T-cell (primary cell): ENCODE measurements at places on chromosomes 13 and 19.

GRCh38 chr19:1862068-1862423 is 1.3 kb downstream of the KLF16 start:
- DNase-seq = no peak

GRCh38 chr19:16894080-16894479 is 5.3 kb downstream of the F2RL3 start:
- DNase-seq = no peak

- peak; percentile 53 for DNase-seq
Measured at GRCh38 chr19:41595258-41595889, 19.4 kb downstream of the CEACAM21 start.

DNA sequence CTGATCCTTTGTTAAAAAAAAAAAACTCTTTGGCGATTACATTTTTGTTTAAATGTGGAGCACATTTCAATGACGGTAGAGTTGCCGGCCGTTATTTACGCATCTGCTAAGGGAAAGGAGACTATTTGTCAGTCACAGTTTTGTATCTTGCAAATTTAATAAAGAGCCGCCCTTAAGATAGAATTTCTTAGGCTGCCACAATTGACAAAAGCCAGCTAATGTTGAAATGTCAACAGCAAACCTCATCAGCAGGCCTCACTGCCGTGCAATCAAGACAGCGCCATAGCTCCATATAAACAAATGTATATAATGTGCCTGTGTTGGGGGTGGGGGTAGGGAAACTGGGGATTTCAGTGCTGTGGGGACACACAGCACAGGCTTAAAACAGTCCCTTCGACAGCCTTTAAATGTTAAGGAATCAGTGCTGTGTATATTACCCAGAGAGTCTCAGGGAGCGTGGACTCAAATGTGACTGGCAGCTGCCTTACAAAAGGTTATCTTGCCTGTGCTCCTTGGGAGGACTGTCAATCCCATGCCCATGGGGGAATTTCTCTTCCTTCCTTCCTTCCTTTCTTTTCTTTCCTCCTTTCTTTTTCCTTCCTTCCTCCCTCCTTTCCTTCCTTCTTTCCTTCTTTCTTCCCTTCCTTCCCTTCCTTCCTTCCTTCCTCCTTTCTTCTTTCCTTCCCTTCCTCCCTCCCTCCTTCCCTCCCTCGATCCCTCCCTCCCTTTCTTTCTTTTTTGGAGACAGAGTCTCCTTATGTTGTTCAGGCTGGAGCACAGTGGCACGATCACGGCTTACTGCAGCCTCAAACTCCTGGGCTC is 108.0 kb downstream of the URI1 start:
- DNase-seq = no peak

DNA sequence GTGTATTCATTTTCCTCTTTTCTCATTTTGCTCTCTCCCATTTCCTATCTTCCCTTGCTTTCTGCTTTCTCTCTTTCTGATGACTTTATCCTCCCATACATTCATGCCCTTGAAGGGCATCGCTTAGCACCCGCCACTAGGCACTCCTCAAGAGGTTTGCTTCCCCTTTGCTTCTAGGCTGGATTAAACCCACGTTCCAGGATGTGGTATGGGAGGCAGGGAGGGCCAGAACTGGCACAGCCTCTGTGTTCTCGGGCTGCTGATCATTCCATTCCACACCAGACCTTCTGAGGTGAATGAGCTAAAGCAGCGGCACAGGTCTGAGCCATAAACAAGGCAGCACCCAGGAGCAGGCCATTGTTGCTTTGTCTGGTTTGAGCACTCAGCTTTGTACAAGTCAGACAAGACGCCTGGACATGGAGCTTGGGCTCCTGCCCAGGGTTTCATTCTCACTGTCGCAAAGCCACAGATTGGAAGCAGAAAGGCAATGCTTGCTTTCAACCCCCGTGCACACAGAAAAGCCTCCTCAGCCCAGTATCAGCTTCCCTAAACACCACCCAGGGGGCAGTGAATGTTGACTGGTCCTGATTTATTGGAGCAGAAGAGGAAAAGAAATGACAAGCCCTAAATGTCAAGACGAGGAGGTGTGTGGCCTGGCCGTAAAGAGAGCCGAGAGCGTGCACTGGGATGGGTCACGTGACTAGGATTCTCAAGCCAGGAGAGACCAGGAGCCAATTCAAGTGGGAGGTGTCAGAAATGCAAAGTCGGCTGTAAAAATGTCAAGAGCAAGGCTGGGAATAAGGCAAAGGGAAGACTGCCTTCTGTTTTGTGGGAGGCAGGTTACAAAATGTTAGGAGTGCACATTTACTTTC is 218.0 kb upstream of the SERP2 start:
- no peak for DNase-seq

DNA sequence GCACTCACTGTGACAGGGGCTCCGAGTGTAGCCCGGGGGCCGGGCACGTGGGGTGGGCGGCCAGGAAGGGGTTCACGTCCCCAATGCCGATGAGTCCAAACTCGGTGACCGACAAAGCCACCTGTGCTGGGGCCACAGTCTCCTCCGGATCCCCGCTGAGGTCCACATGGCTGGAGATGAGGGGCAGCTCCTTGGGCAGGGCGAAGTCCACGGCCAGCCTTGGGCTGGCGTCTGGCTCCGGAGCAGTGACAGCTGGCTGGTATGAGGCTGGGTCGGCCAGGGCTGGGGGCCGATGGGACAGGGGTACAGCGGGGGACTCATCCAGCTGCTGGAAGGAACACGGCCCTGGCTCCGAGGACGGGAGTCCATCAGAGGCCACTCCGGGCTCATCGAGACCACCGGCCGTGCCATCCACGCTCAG is 15.9 kb upstream of the PLPP2 start:
- no peak for DNase-seq

DNA sequence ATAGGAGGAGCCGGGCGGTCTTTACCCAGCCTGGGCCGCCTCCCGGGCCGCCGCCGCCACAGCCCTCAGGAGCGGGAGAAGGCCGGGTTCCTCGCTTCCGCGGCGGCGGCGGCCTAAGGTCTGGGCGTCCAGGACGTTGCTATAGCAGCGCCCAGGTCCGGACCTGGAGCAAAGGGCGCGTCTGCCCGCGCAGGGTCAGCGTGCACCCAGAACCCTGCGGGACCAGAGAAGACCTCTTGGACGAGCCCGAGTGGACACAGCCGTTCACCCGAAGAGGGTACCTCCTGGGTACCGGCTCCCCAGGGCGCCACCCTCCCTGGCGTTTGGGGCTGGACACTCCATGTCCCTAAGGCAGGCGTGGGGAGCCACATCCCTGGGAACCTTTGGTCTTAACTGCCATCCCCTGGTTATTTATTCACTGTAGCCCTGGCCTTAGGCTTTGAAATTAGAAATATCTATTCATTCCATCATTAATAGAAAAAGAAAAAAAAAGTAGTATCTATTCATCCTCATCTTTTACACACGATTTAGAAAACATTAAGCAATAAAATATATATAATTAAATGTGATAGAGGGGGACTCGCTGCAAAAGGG is 2.4 kb downstream of the DZIP1 start:
- no peak for DNase-seq

DNA sequence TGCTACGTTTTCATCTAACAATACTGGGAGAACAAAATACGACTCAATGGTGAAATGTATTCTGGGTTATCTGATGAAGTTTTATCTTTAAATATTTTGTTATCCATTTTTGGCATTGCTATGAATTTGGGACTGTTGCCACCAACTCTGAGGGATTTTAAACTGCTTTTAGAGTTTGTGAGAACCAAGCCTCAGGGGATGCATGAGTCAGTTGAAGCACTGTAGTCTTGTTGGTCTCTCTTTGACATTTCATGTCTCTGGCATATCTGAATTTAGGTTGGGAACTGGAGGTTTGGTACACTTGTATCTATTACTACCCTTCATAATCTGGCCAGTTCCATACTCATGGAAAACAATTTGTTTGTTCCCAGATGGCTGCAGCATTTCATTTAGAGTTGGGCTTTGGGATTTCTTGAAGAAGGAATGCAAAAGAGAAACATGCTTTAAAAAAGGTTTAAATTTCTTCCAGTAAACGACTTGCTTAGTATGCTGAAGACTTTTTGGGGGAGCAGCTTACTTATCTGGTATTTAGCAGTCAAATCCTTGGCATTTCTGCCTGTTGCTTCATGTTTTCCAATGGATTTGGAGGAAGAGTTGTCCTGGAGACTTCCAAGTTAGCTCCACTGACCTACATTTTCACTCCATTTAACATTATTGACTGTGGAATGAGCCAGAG is 28.9 kb downstream of the ARHGEF7 start:
- DNase-seq = no peak

- no peak for DNase-seq
Measured at GRCh38 chr13:57740719-57741118, 109.2 kb downstream of the PCDH17 start.

DNA sequence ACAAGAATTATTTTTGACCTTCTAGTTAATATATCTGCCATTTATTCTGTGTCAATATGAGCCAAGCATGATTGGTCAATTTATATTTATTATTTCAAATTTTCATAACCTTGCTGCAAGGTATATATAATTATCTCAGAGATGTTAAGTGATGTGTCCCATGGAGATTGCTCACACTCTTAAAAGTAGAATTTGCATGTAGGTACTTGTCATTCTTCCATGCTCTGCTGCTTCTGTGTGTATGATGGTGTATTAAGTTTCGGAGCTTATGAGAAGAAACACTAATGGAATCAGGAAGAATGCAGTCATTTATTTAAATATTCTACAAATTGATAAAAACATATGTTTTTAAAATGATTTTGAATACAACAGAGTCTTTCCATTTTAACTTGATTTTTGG is 586.8 kb upstream of the MIR17HG start:
- no peak for DNase-seq

DNA sequence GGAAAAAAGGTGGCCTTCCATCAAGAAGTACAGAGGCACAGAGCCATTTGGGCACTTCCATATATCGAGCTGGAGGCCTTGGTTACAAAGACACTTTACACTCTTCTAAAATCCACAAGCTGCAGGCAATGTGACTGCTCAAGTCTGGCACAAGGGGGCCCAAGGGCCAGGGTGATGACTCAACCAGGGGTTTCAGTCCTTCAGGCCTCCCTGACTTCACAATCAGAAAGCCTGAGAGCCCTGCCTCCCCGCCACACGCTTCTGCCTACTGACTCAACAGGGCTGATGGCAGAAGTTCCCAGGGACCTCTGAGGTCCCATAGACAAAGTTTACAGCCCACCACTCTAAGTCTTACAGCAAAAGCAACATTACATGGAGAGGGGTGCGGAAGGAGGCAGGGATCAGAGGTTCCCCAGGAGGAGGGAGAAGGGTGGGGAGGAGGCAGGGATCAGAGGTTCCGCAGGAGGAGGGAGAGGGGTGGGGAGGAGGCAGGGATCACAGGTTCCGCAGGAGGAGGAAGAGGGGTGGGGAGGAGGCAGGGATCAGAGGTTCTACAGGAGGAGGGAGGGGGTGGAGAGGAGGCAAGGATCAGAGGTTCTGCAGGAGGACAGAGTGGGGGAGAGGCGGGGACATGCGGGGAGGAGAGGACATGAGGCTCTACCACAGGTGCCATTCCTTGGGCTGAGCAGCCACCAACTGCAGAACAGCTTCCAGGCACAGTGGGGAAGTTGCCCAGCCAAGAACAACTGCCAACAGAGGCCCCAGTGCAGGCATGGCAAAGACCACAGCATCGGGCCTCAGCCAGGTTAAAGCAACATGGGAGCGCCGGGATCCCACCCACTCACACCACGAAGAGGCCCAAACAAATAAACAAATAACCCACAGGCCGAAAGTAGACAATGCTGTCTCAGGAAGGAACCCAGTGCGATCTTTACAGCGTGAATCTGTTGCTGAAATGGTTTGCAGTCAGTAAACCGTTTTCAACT is 52.0 kb downstream of the SLC7A1 start:
- no peak for DNase-seq

- DNase-seq = no peak
Measured at GRCh38 chr13:81171065-81171647, 830.2 kb upstream of the SPRY2 start.

DNA sequence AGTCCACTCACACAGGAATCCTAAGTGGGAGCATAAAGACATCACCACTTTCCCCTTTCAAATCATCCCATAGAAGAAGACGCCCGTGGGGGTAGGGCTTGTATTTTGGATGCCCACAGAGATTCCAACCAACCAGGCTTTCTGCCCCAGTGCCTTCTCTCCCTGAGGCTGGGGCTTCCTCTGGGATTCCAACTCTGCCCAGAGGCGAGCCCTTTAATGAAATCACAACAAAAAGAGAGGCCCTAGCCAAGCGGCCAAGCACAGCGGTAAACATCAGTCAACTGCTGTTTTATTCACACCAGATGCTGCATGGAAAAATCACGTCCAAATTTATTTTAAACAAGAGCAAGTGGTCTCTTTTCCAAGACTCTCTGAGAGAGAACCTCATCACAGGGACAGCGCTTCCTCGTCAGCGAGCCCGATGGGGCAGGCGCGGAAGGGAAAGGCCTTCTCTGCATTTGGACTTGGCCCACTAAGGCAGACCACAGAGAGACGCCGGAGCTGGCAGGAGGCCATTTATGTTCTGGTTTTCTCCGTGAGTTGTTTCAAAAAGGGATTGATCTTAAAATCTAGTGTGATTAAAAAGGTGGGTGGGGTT is 31.5 kb downstream of the ADPRHL1 start:
- DNase-seq = no peak

DNA sequence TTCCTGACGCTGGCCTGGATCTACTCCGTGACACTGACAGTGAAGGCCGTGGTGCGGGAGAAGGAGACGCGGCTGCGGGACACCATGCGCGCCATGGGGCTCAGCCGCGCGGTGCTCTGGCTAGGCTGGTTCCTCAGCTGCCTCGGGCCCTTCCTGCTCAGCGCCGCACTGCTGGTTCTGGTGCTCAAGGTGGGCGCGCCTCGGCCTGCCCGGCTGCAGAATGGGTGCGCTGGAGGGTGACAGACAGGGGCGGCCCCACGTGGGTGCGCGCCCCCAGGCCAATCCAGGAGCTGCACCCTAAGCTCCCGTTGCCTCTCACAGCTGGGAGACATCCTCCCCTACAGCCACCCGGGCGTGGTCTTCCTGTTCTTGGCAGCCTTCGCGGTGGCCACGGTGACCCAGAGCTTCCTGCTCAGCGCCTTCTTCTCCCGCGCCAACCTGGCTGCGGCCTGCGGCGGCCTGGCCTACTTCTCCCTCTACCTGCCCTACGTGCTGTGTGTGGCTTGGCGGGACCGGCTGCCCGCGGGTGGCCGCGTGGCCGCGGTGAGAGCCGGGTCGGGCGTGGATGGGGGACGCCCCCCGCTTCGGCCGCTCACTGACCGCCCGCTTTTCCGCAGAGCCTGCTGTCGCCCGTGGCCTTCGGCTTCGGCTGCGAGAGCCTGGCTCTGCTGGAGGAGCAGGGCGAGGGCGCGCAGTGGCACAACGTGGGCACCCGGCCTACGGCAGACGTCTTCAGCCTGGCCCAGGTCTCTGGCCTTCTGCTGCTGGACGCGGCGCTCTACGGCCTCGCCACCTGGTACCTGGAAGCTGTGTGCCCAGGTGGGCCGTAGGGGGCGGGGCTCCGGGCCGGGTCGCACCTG is 7.2 kb downstream of the ABCA7 start:
- no peak for DNase-seq

GRCh38 chr13:109667807-109668291 is 118.5 kb downstream of the IRS2 start:
- DNase-seq = no peak
